Caco-2 (cell line): ENCODE measurements at places on chromosomes 4 and X. TPM values are rescaled to one million over a fixed set of nuclear protein-coding genes. Genes with fewer than 3 reads are reported as not detected.

The MAP3K15 gene
- total RNA-seq = 1.3 and 1.5 TPM in 2 replicates

The ARSJ gene
- total RNA-seq = 7.3 and 10.1 TPM in 2 replicates

The GYG2 gene
- total RNA-seq = 44.0 and 50.4 TPM in 2 replicates

The LSM6 gene
- total RNA-seq = 44.7 and 46.8 TPM in 2 replicates

The CAPN6 gene
- 5.2 and 5.7 TPM in 2 replicates for total RNA-seq

The UGT2B15 gene
- 0.32 and 0.42 TPM in 2 replicates for total RNA-seq

DNA sequence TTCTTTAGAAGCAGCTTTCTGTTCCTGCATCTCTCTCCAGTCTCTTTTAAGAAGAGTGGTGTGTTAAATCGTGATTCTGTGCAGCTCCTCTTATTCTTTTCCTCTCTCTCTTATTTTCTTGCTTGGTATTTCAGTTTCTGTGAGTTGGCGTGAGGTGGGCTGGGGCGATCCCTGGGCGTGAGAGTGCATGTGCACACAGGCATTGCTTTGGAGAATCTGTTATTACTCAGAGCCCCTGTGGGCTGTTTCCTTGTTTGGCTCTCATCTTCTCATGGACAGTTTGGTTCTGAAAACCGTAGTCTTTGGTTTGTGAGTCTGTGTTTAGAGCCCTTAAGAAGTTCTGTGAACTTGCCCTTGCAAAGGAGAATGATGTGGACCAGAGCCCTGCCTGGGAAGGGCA is 97.2 kb upstream of the CLNK start:
- no peak for DNase-seq

DNA sequence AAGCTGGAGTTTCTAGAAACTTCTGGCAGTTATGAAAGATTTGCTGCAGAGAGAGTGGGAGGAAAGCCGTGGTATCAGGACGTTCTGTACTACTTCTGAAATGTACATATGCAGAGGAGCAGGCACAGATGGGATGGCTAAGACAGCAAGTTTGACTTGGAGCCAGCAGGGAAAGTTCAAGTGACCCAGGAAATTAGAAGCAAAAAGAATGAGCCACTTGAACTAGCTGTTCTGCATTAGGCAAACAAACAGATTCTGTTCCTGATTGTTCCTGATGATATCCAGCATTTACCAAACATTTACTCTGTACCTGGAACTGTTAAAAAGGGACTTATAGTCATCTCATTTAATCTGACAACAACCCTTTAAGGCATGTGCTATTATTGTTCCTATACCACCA is 41.4 kb upstream of the CXCL13 start:
- no peak for DNase-seq

GRCh38 chr4:5758741-5759140 is 47.7 kb downstream of the EVC start:
- no peak for DNase-seq

DNA sequence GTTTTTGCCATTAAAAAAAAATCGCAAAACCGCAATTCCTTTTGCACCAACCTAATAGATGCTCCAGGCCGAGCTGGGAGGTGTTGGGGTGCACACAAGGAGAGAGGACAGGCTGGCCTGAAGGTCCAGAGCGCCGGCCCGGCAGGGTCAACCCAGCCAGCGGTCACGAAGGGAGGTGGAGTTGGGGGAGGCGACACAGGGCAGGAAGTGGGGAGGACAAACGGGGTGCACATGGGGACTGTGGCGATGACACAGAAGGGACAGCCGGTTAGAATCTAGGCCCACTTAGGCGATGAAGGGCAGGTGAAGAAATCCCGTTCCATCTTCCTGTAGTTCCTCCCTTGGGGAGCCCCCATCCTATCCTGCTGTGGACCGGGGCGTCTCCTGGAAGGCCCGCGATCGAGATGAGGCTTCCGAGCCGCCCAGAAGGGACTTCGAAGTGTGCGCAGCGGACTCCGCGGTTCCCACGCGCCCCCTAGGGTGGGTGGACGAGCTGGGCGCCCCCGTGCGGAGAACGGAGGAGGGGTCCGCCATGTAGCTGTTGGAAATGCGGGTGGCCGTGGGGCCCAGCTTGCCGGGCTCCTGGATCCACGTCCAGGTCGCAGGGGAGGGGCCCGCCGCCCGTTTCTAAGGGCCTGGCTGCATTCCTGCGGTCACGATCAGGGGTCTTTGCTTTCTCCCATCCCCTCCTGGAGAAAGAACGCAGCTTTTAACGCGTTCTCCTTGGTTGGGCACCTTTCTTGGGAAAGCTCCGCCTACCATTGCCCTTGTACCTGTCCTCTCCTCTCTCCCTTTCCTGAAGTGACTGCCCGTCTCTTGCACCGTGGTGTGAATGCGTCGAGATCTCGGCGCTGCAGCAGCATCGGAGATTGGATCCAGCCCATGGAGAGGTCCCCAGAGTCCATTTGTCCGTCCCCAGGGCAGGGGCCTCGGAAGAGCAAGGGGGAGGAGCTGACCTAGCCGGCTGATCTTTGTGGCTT is 17.0 kb upstream of the HPF1 start:
- no peak for DNase-seq

DNA sequence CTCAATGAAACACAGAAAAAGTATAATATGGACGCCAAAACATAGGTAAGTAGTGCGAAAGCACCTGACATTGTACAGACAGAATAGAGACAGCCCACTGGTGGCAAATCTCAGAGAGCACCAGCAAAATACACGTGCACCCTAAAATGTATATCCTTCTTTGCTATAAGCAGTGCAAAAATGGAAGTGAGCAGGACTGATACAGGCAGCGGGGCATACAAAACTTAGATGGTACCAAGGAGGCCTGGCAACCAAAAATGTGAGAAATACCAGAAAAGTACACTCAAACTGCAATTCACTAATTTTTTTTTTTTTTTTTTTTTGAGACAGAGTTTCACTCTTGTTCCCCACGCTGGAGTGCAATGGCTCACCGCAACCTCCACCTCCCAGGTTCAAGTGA is 63.9 kb downstream of the EIF4E start:
- DNase-seq = no peak

DNA sequence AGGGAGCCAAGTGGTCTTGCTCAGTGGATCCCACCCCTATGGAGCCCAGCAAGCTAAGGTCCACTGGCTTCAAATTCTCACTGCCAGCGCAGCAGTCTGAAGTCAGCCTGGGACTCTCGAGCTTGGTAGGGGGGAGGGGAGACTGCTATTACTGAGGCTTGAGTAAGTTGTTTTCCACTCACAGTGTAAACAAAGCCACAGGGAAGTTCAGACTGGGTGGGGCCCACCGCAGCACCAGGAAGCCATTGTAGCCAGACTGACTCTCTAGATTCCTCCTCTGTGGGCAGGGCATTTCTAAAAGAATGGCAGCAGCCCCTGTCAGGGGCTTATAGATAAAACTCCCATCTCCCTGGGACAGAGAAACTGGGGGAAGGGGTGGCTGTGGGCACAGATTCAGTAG is 721.0 kb upstream of the NDST4 start:
- DNase-seq = no peak

DNA sequence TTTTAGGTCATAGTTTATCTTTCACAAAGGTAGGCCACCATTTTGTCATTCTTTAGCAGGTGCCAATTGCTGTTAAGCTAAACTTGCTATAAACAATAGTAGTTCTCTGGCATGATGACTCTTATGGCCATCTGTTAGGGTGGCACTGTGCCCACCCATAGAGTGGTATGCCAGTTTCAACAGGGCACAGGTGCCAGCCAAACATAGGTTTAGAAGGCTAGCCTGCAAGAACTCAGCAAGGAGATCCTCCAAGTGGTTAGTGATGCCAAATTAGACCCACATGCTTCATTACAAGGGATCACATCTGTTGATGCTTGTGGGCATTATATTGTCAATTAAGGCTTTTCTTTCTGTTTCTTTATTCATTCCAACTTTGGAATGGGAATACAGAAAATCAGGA is 204.5 kb downstream of the FMR1NB start:
- no peak for DNase-seq
